ENCODE measurements at places on chromosomes 1 and 21.

- DNase-seq = no peak
Observed at GRCh38 chr1:46148318-46148717, 15.9 kb upstream of the PIK3R3 start.

DNA sequence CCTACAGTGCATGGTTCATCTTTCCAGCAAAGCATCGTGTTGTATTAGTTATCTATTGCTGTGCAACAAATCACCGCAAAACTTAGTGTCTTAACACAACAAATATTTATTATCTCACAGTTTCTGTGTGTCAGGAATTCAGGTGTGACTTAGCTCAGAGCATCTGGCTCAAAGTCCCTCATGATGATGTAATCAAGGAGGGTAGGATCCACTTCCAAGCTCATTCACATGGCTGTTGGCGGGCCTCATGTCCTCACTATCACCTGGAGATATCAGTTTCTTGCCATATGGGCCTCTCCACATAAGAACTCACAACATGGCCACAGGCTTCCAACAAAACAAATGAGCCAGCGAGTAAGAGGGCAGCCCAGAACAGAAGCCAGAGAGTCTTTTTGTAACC lies 135.6 kb upstream of the GJB5 start:
- no peak for DNase-seq

GRCh38 chr1:6148497-6149241 lies 31.5 kb downstream of the CHD5 start:
- DNase-seq = peak; percentile 57

GRCh38 chr1:44617703-44618029 lies 56.6 kb downstream of the TMEM53 start:
- no peak for DNase-seq

DNA sequence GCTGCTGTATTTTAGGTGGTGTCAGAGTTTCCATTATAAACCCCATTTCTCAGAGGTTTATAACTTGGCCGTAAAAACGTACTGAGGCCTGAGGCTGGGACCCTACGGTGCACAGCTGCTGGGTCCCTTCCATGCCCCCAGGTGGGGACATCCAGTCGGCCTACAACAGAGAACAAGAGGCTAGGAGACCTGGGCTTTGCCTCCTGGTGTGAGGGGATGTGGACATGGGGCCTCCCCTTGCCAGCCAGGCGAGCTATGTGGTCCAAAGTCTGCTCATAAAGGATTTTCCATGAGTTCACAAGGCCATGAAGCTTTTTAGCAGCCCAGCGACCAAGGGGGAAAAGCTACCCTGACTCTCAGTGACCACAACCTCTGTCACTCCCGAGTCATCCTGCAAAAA lies 261.5 kb upstream of the VAMP3 start:
- no peak for DNase-seq

GRCh38 chr1:76068953-76069561 lies 5.5 kb upstream of the ST6GALNAC3 start:
- no peak for DNase-seq

DNA sequence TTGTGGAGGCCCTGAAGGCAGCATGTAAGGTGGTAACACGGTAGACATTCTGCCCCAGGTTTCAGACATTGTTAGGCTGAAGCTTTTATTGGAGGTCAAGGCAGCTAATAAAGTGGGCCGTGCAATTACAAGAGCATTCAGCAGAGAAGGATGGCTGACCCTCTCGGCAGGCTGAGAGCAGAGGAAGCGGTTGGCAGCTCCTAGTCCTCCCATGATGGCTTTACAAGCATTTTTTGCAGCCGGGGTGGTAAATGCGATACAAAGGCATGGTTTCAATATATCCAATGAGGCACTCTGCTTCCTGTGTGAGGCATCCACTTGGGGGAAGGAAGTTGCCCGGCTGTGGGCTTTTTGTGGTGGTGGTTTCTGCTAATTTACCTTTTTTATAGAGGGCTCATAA lies 14.6 kb downstream of the KIF26B start:
- DNase-seq = no peak

DNA sequence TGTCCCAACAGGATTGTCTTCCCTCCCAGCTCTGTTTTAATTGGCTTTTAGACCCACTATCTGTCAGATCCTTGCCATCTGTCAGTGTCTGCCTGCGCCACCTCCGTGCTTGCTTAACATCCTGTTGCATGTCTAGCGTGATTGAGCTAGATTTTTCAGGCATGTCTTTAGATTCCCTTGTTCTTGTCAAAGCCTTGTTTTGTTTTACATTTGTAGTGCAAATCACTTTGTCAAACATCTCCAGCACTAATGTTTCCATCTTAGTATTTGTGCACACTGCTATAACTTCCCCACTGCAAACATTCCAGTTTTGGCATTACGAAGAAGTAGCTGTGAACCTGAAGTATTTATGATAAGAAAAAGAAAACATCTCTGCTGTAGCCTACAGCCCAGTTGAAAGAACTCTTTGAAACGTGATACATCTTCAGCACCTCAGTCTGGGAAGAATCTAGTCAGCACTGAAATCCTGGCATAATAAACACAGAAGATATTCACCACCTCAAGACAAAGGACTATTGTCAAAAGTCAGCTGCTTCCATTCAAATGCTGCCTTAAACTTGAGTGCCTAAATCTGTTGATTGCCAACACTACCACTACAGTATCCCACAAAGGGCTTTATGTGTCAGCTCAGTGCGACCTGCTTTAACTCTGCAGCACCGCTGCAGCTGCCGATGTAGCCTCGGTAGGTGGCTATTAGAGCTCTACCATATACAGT lies 105.0 kb downstream of the FNBP1L start:
- DNase-seq = no peak

DNA sequence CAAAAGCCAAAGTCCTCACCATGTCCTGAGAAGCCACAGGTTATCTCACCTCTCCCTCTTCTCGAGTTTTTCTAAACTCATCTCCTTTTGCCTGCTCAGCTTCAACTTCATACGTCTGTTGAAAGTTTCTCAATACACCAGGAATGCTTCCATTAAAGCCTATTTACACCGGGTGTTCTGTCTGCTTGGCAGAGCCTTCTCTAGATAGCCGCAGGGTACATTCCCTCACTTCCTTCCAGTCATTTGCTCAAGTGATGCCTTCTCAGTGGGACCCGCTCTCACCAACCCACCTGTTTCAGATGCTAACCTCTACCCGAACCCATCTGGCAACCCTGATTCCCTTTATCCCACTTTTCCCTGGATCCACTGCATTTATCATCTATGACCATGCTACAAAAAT lies 257.0 kb upstream of the ADGRL2 start:
- no peak for DNase-seq
